GM12878 (cell line): ENCODE measurements at places on chromosomes 1 and 21. TPM values are rescaled to one million over a fixed set of nuclear protein-coding genes. Genes with fewer than 3 reads are reported as not detected.

DNA sequence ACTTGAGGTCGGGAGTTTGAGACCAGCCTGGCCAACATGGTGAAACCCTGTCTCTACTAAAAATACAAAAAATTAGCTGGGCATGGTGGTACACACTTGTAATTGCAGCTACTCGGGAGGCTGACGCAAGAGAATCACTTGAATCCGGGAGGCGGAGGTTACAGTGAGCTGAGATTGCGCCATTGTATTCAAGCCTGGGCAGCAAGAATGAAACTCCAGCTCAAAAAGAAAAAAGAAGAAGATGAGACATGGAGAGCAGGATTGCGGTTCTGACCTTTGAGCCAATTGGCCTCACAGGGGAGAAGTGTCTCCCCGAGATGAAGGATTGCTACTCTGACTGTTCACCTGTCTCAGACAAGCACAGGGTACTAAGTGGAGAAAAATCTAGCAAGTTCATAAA is 6.6 kb downstream of the SCCPDH start:
- H3K4me1 ChIP-seq, result no peaks in the 10 kb centered on the region
- H3K4me3 ChIP-seq, result no peak overlapping the region
- H3K36me3 ChIP-seq, result no peaks in the 10 kb centered on the region
- H3K27ac ChIP-seq, result no peak overlapping the region

The TMEM269 gene
- 0.13 and 0.18 TPM in 2 replicates for total RNA-seq

GRCh38 chr21:31117128-31117916 is 79.0 kb upstream of the KRTAP19-8 start:
- no peaks in the 10 kb centered on the region for H3K27me3 ChIP-seq
- H3K4me3 ChIP-seq, result no peak overlapping the region
- H3K27ac ChIP-seq, result no peak overlapping the region
- H3K4me1 ChIP-seq, result no peaks in the 10 kb centered on the region

DNA sequence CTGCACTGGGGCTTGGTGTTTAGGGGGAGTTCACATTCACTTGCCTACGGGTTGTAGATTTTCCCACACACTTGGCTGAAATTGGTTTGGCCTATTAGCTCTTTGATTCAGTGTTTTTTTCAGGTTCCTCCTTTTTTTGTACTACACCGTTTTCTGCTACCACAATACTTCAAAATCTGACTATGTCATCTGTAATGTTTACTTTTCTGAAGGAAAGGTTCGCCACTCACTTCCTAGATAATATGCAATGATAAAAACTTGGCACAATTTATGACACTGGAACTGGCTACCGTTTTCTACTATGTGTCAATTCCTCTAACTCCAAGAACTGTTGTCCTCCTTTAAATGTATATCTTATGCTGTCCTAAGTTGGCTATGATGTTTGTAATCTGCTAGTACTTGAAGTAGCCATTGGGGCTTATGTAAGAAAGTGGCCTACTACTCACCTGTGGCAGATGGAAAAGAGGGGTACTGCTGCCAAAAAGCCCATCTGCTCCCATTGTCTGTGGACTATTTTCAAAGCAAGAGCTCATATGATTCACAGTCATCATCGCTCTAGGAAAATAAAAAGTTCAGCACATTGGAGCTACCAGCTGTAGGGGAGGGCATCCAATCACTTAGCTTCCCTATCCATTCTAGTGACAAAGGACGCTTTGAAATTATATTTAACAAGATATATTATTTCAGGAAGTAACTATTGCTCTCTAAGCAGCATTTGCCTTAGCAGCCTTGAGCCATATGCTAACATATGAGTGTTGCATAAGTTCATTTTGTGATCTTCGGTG is 42.4 kb upstream of the BACH1 start:
- no peaks in the 10 kb centered on the region for H3K36me3 ChIP-seq
- H3K27me3 ChIP-seq, result no peaks in the 10 kb centered on the region
- no peak overlapping the region for H3K27ac ChIP-seq

The RHBDL2 gene
- not detected in 2 replicates for total RNA-seq

The ANGPTL3 gene
- 0.15 TPM in 1 of 2 replicates, not detected in the other for total RNA-seq

The DIO1 gene
- not detected in 2 replicates for total RNA-seq

The CAMK2N1 gene
- total RNA-seq, result 0.08 and 0.23 TPM in 2 replicates
